CD4-positive, alpha-beta T cell treated with Interleukin-2 at 100 ng/mL for 4 hours (primary cell): ENCODE measurements at places on chromosomes 16 and 17.

- DNase-seq: no peak
Measured at GRCh38 chr17:55487695-55488432, 23.4 kb downstream of the SMIM36 start.

GRCh38 chr17:76845541-76846017 is 22.6 kb upstream of the MGAT5B start:
- DNase-seq: no peak

DNA sequence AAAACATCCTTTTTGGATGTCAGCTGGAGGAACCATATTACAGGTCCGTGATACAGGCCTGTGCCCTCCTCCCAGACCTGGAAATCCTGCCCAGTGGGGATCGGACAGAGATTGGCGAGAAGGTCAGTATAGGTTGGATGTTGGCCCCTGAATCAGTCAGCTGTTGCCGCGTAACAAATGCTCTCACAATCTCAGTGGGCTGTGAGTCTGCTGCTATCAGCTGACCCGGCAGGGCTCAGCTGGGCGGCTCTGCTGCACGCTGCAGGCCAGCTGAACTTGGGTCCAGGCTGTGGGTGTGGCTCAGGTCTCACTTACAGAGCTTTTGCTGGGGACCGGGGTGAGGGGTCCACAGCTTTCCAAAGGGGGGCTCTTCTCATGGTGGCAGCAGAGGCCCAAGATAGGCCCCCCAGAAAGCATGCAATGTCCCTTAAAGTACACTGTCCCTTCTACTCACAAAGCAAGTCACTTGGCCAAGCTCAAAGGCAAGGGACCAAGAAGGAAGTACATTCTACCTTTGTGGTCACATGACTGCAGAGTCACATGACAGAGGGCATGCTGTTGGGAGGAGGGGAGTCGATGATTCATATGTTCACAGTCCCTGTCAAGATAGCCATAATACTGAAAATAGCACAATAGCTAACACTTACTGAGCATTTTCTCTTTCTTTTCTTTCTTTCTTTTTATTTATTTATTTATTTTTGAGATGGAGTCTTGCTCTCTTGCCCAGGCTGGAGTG is 134.2 kb downstream of the ABCC1 start:
- peak; percentile 33 for DNase-seq

DNA sequence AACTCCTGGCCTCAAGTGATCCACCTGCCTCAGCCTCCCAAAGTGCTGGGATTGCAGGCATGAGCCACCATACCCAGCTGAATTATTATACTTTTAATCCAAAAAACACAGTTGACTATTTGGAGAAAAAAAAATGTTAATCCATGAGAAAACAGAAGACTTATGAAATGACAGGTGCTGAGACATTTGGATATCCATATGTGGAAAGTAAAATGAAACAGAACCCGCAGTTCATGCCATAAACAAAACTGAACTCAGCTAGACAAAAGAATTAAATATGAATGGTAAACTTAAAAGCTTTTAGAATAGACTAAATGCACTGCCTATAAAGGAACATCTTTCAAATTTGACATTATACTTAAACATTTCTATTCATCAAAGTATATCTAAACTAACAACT is 8.2 kb upstream of the RBBP6 start:
- DNase-seq: no peak

GRCh38 chr17:73798111-73798748 is 154.0 kb upstream of the SDK2 start:
- no peak for DNase-seq

DNA sequence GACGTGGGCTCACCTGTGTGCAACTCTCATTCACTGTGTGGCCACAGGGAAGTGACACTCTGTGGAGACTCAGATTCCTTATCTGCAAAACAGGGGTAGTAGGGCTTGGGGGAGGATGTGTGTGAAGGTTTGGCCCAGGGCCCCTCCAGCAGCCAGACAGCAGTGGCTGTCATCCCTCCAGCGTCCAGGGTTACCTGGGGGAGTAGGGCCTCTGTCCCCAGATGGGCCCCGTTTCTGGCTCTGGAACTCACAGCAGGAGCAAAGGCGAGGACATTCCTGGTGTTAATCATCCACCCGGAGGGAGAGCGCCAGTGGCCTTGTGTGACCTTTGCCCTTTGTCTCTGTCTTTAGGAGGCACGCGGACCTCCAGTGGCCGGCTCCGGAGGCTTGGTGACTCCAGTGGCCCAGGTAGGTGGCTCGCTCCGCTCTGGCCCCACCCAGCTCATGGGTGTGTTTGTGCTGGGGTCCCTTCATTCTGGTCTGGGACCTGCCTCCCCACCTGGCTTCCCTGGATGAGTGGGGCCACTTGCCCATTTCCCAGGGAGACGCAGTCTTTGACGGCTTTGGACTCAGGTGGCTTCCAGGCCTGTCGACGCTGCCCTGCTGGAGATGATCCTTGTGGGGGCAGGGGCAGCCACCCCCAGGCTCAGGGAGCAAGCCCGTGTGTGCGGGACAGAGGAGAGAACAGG is 166.2 kb downstream of the SEC14L1 start:
- no peak for DNase-seq

DNA sequence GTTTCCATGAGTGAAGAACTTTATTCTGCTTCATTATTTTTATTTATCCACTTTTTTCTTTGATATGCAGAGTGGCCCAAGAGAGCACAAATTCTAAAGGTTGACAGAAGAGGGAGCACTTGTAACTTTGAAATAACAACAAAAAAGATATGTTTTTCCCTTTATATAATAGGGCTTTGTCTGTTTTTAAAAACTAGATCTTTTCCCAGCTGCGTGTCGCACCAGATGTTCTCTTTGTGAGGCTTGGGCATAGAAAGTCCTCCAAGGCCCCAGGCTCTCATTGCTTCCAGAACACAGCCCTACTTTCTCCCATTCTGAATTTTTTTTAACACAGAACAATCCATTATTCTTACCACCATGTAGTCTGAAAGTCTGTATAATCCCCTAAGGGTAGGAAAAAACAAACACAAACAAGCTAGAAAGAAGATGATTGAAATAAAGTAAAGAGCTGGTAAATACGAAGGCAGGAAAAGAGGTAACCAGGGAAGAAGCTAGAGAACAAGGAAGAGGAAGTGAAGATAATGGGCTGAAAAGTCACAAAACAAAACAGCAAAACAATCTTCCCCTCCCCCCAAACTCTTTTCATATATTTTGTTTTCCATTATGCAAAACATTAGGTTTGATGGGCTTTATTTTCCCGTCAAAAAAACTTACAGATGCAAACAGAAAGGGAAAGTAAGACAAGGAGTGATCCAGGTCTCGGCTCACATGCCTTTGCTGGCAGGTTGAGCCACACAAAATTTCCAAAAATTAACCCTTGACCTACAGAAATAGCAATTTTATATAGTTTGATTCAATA is 160.4 kb downstream of the ABCA8 start:
- DNase-seq: no peak

- no peak for DNase-seq
Measured at GRCh38 chr17:2549392-2550211, 37.9 kb upstream of the METTL16 start.
